CD8-positive, alpha-beta memory T cell (primary cell): ENCODE measurements at places on chromosomes 5 and 9.
A peak's percentile ranks its signal among the peaks of the same experiment; 100 is the strongest.

- DNase-seq, result no peak
Measured at GRCh38 chr5:159752622-159753275, 163.5 kb upstream of the ADRA1B start.

DNA sequence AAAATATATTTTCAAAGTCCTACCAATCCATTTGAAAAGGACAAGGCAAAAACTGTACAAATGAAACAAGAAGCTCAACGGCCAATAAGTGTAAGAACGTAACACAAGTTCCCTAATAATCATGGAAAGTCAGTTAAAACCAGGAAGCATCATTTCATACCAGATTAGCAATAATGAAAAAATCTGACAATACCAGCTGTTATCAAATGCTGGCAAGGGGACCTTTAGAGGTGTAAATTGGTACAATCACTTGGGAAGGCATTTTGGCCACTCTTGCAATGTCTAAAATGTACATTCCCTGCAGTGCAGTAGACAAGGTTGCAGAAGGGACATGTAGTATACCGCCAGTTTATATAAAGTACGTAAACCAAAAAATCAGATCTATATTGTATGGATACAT lies 10.1 kb upstream of the SEMA5A start:
- no peak for DNase-seq

GRCh38 chr9:37905776-37906175 lies 1.8 kb upstream of the SLC25A51 start:
- DNase-seq, result peak; percentile 22

DNA sequence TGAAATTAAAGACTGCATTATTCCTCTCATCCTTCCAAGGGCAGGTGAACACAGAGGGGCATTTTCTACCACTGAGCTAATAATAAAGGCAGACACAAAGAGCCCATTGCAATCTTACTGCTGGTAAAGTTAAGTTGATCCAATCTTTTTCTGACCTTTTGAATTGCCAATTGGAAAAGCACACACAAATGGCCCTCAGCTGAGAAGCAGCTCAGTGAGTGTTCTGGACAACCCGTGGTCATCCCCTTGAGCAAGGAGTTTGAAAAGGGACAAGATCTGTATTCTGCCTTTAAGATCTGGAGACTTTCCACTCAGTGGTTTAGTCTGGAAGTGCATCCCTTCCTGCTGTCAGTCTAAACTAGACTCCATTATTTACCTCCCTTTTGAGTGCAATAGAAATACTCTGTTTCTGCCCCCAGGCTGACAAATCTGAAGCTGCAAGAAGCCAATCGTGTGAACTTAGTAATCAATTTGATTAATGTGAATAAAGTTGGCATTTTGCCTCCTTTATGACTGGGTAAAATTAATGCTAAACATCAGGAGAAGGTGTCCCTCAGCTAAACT lies 835.7 kb downstream of the MAT2B start:
- DNase-seq, result no peak

DNA sequence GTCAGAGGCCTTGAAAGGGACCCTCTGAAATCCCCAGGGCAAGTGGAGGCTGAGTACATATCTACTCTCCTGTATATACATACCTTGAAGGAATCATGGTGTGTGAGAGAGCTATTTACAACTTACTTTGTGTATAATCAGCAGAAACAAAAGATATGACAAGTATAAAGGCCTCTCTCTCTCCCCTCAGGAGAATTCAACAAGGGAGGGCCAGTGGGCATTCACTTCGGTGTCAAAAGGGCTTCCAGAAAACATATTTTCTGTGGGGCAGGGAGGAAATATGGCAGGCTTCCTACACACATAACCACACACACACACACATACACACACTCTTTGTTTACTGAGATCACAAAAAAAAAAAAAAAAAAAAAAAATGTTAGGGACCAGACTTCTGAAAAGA lies 181.7 kb downstream of the BNC2 start:
- no peak for DNase-seq

- no peak for DNase-seq
Measured at GRCh38 chr5:160445132-160445531, 23.5 kb downstream of the PTTG1 start.

DNA sequence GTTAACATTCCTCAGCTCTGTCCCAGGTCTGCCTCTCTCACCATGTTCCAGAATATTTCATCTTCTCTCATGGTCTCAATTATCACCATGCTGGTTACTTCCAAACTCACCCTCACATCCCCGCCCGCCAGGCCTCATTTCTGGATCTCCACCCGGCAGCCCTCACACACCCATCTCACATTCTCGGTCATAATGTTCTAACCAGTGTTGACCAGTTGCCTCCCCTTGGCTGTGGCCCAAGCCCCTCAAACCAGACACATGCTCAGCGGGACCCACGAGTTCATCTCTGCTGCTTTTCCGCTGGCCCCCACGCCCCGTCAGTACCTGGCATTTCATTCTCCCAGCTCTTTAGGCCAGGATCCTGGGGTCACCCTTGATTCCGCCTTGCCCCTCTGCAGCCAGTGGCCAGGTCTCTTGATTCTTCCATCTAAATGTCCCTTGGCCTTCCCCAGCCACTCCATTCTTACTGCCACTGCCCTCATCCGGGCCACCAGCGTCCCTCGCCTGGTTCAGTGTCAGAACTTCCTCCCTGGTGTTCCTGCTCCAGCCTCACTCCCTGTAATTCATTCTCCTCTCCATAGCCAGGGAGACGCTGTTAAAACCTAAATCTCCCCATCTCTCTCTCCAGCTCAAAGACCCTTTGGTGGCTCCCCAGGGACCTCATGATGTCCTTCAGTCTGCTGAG lies 141.7 kb downstream of the MVB12B start:
- DNase-seq, result no peak
